Suprapubic skin (tissue), 4 donors: ENCODE measurements at places on chromosomes 12 and 14. TPM values are rescaled to one million over a fixed set of nuclear protein-coding genes. Genes with fewer than 3 reads are reported as not detected.

DNA sequence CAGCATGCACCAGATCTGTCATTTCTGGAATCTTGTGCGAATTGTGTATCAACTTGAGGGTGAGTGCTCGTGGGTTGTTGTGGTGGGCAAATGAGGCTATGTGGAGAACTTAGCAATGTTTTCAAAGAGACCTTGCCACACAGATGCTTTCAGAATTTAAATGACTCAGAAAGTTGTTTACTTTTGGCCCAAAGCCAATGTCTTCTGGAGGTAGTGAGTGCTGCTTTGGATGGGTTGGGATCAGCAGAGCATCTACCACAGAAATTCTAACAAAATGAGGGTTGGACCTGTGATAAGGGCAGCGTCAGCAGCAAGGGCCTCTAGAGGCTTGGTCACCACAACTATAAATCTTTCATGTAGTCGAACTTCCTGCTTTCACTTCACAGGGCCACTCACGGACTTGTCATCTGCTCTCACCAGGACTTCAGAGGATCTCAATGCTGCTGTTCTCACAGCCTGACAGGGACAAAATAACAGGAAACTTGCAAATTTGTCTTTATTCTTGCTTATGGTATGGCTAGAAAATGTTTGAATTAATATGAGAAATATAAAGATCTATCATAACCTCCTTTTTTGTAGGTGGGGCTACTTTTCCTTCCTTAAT lies 111.4 kb downstream of the DACT1 start:
- DNase-seq = no peak

GRCh38 chr12:109677279-109677691 lies 36.3 kb upstream of the FAM222A start:
- DNase-seq = no peak

DNA sequence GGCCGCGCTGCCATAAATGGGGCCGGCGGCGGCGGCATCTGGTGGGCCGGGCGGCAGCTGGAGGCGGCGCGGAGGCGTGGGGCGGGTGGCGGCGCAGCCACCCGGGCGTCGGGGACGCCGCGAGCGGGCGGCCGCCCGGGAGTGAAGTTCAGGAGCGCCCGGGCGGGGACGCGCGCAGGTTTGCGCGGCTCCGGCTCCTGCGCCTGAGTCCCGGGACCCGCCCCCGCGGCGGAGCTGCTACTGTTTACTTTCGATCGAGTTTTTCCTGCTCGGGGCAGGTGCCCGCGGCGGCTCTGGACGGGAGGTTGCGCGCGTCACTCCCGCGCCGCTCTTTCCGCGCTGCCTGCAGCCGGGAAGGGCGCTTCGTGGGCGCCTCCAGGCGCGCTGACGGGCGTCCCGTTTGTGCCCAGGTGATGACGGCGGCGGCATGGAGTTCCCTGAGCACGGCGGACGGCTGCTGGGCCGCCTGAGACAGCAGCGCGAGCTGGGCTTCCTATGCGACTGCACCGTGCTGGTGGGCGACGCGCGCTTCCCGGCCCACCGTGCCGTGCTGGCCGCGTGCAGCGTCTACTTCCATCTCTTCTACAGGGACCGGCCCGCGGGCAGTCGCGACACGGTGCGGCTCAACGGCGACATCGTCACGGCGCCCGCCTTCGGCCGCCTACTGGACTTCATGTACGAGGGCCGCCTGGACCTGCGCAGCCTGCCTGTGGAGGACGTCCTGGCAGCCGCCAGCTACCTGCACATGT lies at the start of gene ZBTB42:
Gene ZBTB42 (plus strand): TSS at position 331 of the 749 bp plus-strand sequence. CDS start 97 bp downstream, at position 428.
- no peak for DNase-seq

GRCh38 chr12:68020699-68021098 lies 31.5 kb downstream of the IFNG-AS1 start:
- DNase-seq = no peak

DNA sequence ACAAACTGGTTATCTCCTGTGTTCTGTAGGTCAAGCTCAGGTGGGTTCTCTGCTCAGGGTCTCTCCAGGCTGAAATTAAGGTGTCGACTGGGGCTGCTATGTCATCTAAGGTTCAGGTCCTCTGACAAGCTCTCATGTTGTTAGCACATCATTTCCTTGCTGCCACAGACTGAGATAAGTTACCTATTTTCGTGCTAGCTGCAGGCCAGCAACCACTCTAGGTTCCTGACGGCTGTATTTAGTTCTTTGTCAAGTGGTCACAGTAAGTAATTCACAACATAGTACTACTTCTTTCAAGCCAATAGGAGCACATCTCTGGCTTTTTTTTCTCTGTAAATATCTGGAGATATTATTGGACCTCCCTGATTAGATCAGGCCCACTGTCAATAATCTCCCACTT lies 169.3 kb upstream of the CAND1 start:
- DNase-seq = no peak

- no peak for DNase-seq
Measured at GRCh38 chr12:85155791-85156190, 119.6 kb downstream of the LRRIQ1 start.

The ETFRF1 gene
- 40.8 TPM for total RNA-seq
